ENCODE measurements at places on chromosomes 5 and 9. TPM values are rescaled to one million over a fixed set of nuclear protein-coding genes. Genes with fewer than 3 reads are reported as not detected.

- DNase-seq: peak; percentile 40
These were observed 803.0 kb upstream of the ZNF608 start for GRCh38 chr5:125549322-125549911.

The PCDHA7 gene
- 0.48 TPM for total RNA-seq

DNA sequence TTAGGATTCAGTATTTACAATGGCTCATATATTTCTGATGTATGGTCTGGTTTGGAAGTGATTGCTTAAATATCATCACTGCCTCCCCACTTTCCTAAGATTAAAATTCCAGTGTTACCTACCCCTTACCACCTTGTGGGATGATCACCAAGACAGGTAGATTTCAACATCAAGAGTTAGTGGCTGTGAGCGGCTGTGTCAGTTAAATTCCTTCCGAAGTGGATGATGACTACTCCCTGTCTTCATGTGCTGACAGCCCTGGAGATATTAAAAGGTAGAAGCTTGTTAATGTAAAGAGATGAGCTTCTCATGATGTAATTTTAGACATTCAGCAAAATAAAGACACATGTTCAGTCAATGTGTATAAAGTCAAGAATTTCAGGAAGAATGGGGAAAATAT is 4.2 kb downstream of the ITGA2 start:
- no peak for DNase-seq

DNA sequence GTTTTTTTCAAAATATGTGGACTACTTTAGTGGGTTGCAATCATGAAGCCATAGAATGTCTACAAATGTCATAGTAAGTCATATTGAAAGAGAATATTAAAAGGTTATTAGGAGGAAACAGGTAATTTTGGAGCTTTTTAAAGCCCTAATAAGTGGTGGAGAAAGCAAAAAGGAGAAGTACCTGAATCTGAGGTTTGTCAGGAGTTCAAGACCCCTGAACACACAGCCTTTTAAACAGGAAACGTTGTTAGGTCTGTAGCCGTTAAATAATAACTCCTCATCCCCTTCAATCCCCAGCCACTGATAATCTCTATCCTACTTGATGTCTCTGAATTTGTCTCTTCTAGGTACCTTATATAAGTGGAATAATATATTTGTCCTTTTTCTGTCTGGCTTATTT is 51.1 kb downstream of the SPEF2 start:
- DNase-seq: no peak

The TAF11L10 gene
- total RNA-seq: not detected

- peak; percentile 67 for DNase-seq
These were observed 76.0 kb downstream of the DAB2IP start for GRCh38 chr9:121727295-121728020.

The IL9 gene
- not detected for total RNA-seq

The C5orf58 gene
- not detected for total RNA-seq

The ERAP2 gene
- total RNA-seq: 16.8 TPM

The LCN15 gene
- not detected for total RNA-seq

- no peak for DNase-seq
These were observed 2.7 kb downstream of the VPS13A start for GRCh38 chr9:77180056-77180455.

The C5orf15 gene
- total RNA-seq: 106 TPM

GRCh38 chr9:134178768-134179551 is 14.6 kb upstream of the RNU6ATAC start:
- DNase-seq: peak; percentile 56

The PCDHA3 gene
- 0.16 TPM for total RNA-seq

The PCDHGB7 gene
- 1.4 TPM for total RNA-seq

DNA sequence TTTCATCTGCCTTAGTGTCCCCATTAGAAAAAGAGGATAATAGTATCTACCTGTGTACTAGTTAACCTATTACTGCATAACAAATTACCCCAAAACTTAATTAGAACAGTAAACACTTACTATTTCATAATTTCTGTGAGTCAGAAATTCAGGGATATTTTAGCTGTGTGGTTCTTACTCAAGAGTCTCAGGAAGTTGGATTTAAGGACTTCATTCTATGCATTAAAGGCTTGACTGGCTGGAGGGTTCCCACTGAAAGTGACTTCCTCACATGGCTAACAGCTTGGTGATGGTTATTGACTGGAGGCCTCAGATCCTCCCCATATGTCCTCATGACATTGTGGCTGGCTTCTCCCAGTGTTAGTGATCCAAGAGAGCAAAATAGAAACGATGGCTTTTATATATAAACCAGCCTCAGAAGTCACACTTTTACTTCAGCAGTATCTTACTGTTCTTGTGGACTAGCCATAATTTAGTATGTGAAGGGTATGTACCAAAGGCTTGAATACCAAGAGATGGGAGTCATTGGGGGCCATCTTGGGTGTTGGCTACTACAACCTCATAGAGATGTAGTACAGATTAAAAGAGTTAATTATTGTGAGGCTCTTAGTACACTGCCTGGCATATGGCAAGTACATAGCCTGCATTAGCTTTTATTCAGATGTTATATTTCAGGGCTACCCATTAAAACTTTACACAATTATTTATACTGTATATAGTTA is 9.9 kb downstream of the RAD23B start:
- no peak for DNase-seq

DNA sequence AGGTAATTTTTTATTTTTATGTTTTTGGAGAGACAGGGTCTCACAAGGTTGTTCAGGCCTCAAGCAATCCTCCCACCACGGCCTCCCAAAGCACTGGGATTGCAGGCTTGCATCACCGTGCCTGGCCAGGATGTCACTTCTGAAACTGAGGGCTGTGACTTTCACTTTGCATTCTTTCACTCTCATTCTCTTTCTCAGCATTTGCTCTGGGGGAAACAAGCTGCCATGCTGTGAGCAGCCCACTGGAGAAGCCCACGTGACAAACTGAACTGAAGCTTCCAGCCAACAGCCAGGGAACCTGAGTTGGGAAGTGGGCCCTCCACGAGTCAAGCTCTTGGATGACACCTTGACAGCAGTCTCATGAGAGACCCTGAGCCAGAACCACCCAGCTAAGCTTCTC is 109.4 kb downstream of the C5orf15 start:
- DNase-seq: no peak

The SLC4A9 gene
- total RNA-seq: not detected

The HSPB3 gene
- total RNA-seq: 498 TPM

Data from myocyte (in vitro differentiated cells).